ENCODE measurements at places on chromosomes 2 and 18. TPM values are rescaled to one million over a fixed set of nuclear protein-coding genes. Genes with fewer than 3 reads are reported as not detected.

Gene CTNNA2
- total RNA-seq, result 0.16 TPM

Gene GCKR
- 1.8 TPM for total RNA-seq

Gene CCL20
- not detected for total RNA-seq

Gene LIMS4
- total RNA-seq, result 0.64 TPM

Gene PLCD4
- total RNA-seq, result 1.8 TPM

Gene DSC3
- total RNA-seq, result 54.3 TPM

Gene IL36B
- total RNA-seq, result not detected

Gene TUBA3E
- not detected for total RNA-seq

Gene MERTK
- total RNA-seq, result 36.3 TPM

Gene CYP27A1
- total RNA-seq, result 25.6 TPM

Gene ITGAV
- total RNA-seq, result 117 TPM

Gene IFIH1
- 19.9 TPM for total RNA-seq

Gene PSMA8
- total RNA-seq, result not detected

Gene LIPG
- 1.6 TPM for total RNA-seq

Gene GPR35
- 2.6 TPM for total RNA-seq

Gene STEAP3
- total RNA-seq, result 49.8 TPM

Gene RAB6C
- 3.2 TPM for total RNA-seq

Gene GCA
- 24.6 TPM for total RNA-seq

Gene FBXO15
- 0.64 TPM for total RNA-seq

Gene AKAIN1
- total RNA-seq, result not detected

Gene ERCC3
- 55.2 TPM for total RNA-seq

Gene PRKAG3
- total RNA-seq, result not detected

Gene DPY30
- 44.8 TPM for total RNA-seq

Gene LHCGR
- total RNA-seq, result 0.29 TPM

Gene CLIP4
- 67.2 TPM for total RNA-seq

Gene MAPK4
- 1.9 TPM for total RNA-seq

Gene AQP12B
- total RNA-seq, result not detected

Gene KCNJ3
- 1.6 TPM for total RNA-seq

Gene DUSP2
- 1.9 TPM for total RNA-seq

Gene MYO5B
- 53.1 TPM for total RNA-seq

Gene TBR1
- 0.33 TPM for total RNA-seq

Gene MBOAT2
- 23.6 TPM for total RNA-seq

Gene EIF2AK3
- total RNA-seq, result 34.4 TPM

Gene RAPGEF4
- 12.8 TPM for total RNA-seq

Gene SOCS6
- 17.9 TPM for total RNA-seq

Gene ZNF514
- 36.1 TPM for total RNA-seq

Gene LAMA1
- total RNA-seq, result 14.7 TPM

Gene KIF5C
- total RNA-seq, result 13.3 TPM
